Lower lobe of right lung (tissue), 2 donors: ENCODE measurements at places on chromosomes 7 and 10. TPM values are rescaled to one million over a fixed set of nuclear protein-coding genes. Genes with fewer than 3 reads are reported as not detected.

DNA sequence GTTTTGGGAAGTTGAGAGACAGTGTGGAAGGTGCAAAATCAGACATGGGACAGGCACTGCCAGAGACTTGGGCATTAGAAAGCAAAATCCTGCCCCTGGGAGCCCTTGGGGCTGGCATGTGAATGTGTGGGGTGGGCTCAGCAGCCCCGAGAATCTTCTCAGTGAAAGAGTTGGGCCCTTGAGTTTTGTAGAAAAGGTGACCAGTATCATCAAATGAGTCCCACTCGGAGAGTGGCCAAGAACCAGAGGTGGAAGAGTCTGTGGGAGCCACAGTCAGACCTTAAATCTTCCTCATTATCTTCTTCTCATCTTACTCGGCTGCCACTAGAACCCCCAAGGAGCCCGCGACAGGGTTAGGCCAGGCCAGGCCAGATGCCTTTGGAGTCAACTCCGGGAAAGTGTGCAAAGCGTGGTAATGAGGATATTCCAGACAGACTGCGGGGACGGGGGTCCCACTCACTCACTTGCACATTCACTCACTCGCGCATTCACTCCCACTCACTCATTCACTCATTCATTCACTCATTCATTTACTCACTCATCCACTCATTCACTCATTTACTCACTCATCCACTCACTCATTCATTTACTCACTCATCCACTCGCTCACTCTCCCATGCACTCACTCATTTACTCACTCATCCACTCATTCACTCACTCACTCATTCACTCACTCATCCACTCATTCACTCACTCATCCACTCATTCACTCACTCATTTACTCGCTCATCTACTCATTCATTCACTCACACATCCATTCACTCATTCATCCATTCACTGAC is 74.9 kb downstream of the CARD11 start:
- H3K27me3 ChIP-seq, result no peaks in the 10 kb centered on the region
- no peak overlapping the region for H3K4me3 ChIP-seq
- H3K36me3 ChIP-seq, result no peaks in the 10 kb centered on the region
- no peaks in the 10 kb centered on the region for H3K4me1 ChIP-seq
- no peak overlapping the region for H3K27ac ChIP-seq

- no peak overlapping the region for H3K4me3 ChIP-seq
- H3K27ac ChIP-seq, result no peak overlapping the region
- H3K36me3 ChIP-seq, result no peaks in the 10 kb centered on the region
- no peak for DNase-seq
- H3K27me3 ChIP-seq, result no peaks in the 10 kb centered on the region
Measured at GRCh38 chr7:101968720-101969466, 151.5 kb downstream of the CUX1 start.

- H3K27me3 ChIP-seq, result no peaks in the 10 kb centered on the region
- no peak overlapping the region for H3K4me3 ChIP-seq
- H3K36me3 ChIP-seq, result no peaks in the 10 kb centered on the region
- no peak for DNase-seq
- H3K4me1 ChIP-seq, result no peaks in the 10 kb centered on the region
- no peak overlapping the region for H3K27ac ChIP-seq
Measured at GRCh38 chr10:108849688-108850087, 1073.6 kb downstream of the XPNPEP1 start.

ERVW-1 gene
- not detected for total RNA-seq

DNA sequence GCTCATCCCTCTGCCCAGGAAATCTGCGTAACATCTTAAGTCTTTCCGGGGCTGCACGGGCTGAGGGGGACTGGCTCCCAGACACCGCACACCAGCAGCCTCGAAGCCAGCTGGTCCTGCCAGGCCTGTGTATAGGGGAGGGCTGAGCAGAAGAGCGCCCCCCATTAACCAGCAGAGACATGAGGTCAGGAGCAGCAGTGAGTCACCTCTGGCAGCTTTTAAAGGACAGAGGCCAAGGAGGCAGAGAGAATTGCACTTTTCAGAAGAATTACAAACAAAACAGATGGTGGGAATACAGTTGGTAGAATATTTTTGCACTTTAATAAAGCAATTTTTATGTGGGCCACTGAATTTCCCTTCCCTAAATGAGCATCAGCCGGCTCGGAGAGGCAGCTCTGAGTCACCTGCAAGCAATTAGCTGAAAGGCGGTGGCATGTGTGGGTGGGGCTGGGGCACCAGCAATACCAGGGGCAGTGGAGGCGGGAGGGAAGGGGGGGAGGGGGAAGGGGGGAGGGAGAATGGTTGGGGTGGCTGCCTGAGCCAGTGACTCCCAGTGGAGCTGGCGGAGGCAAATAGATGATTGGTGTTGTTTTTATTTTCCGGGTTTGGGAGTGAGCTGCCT is 39.1 kb downstream of the GOLGA7B start:
- H3K27me3 ChIP-seq, result peaks cover 5% of the 10 kb centered on the region
- H3K4me3 ChIP-seq, result no peak overlapping the region
- peaks cover 32% of the 10 kb centered on the region for H3K4me1 ChIP-seq
- peak; percentile 83 for DNase-seq
- H3K36me3 ChIP-seq, result no peaks in the 10 kb centered on the region

DNA sequence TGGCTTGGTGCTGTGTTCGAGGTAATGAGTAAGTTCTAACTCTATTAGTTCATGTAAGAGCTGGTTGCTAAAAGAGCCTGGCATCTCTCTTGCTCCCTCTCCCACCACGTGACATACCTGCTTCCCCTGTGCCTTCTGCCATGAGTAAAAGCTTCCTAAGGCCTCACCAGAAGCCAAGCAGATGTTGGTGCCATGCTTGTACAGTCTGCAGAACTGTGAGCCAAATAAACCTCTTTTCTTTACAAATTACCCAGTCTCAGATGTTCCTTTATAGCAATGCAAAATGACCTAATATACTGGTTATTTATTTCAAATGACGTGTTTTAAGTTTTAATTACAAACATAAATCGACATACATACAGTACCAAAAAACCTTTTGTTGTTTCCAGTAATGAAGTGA is 101.7 kb upstream of the DNAJC1 start:
- no peak overlapping the region for H3K27ac ChIP-seq
- H3K4me1 ChIP-seq, result no peaks in the 10 kb centered on the region
- no peak overlapping the region for H3K4me3 ChIP-seq
- no peak for DNase-seq

DNA sequence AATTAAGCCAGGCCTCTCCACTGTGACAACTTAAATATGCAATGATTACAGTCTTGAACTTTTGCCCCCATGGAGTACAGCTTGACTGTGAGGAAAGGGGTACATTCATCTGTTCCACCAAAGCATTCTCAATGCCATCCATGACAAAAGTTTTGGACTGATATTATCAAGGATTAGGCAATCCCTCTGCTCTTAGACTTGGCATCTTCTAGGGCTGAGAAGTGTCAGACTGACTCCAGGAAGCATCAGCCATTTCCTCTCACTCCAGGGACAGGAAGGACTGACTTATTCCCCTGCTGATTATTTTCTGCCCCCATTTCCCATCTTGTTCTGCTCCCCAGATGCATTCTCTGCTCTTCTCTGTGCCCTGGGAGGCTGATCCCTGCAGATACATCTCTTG is 69.7 kb downstream of the ZNF365 start:
- H3K4me3 ChIP-seq, result no peak overlapping the region
- DNase-seq, result no peak
- H3K36me3 ChIP-seq, result no peaks in the 10 kb centered on the region
- no peaks in the 10 kb centered on the region for H3K4me1 ChIP-seq
- H3K27me3 ChIP-seq, result no peaks in the 10 kb centered on the region
